ENCODE measurements at places on chromosomes 6 and 20.

- DNase-seq: no peak
Observed at GRCh38 chr20:58011106-58011946, 217.1 kb downstream of the ANKRD60 start.

- DNase-seq: no peak
Observed at GRCh38 chr6:166736634-166737033, 109.6 kb upstream of the RPS6KA2 start.

DNA sequence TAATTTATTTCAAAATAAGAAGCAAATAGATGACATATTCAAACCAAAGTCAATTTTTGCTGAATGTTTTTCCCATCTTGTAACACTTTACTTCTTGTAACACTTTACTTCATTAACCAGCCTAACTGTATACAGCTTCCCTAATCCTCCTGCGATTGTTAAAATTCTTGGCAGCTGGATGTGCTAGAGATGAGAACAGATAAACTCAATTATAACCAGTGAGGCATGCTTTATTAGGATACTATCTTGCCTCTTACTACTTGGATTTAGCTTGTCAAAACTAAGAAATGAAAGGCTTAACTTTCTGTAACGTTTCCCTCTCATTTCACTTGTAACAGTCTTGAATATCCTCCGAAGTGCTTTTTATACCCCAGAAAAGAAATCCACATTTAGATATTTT lies 94.1 kb upstream of the BMP5 start:
- DNase-seq: no peak

DNA sequence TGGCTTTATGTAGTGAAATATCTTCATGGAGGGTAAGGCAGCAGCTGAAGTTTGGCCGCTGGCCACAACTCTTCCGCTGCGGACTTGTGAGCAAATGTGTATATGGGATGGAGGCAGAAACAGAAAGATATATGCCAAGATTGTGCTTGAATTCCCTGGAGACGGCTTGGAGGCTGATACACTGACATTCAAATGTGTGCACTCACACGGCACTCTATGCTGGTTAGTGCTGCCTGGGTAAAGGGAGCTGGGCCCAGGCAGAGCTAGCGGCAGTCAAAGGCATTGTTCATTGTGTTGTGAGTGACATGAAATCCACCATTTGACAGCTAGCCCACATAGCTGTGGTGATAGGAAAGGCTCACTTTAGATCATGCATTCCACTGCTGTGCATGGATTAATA lies 202.7 kb downstream of the CLIC5 start:
- no peak for DNase-seq

GRCh38 chr20:60630609-60631008 lies 621.5 kb upstream of the CDH4 start:
- DNase-seq: no peak

DNA sequence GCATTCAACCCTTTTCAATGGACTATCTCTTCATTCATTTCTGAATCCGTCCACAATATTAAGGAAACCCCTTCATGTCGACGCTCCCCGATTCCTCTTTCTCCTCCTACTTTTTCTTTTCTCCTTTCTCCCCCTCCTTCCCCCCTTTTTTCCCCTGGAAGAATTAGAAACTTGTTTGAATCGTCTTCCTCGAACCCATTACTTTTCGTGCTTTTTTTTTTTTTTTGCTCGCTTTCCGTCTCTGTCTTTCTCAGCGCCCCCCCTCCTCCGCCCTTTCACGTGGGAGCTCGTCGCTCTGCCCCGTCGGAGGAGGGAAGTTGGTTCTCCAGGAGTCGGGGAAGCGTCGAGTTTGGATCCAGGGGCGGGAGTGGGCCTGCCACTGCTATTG lies 2.3 kb upstream of the NKX2-2 start:
- no peak for DNase-seq

- no peak for DNase-seq
Observed at GRCh38 chr20:10023911-10024310, 10.9 kb upstream of the ANKEF1 start.

DNA sequence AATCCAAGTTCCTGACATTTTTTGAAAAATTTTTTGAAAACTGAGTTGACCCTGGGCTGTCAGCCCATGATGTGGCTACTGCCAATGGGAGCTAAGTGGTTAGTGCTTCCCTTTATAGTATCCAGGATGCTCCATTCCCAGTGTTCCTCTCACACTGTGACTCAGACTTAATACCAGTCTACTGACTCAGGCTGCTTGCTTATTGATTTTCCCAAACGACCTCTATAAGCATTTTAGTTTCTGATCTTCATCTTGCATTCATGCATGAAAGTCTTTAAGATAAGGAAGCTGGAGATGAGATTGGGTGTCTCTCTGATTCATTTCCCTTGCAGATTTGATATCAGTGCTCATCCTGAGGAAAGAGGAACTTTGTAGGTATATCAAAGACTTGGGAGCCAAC lies 560.0 kb downstream of the TBC1D32 start:
- DNase-seq: no peak

DNA sequence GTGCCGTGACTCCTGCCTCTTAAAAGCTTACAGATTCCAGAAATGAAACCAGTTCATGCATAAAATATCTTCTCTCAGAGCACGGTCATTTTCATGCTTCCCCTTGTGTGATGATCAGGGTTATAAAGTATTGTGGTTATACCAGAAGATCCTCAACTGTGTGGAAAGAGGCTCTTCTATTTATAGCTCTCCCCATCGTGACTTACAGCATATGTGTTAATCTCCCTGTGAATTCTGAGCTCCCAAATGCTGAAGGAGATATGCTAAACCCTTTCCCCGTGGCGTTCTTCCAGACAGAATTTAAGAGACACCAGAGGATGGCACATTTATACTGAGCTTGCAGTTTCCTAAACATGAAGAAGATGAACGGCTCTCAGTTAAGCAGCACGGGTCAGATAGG lies 158.8 kb downstream of the CDH26 start:
- DNase-seq: no peak

DNA sequence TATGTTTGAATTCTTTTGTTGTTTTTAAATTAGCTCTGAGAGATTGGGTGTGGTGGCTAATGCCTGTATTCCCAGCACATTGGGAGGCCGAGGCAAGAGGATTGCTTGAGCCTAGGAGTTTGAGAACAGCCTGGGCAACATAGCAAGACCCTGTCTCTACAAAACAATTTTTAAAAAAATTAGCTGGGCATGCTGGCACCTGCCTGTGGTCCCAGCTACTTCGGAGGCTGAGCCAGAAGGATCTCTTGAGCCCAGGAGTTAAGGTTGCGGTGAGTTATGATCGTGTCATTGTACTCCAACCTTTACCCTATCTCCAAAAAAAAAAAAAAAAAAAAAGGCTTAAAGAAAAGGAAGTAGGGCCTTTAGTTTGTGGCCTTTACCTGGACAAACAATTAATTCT lies 22.9 kb downstream of the DHX35 start:
- DNase-seq: no peak

DNA sequence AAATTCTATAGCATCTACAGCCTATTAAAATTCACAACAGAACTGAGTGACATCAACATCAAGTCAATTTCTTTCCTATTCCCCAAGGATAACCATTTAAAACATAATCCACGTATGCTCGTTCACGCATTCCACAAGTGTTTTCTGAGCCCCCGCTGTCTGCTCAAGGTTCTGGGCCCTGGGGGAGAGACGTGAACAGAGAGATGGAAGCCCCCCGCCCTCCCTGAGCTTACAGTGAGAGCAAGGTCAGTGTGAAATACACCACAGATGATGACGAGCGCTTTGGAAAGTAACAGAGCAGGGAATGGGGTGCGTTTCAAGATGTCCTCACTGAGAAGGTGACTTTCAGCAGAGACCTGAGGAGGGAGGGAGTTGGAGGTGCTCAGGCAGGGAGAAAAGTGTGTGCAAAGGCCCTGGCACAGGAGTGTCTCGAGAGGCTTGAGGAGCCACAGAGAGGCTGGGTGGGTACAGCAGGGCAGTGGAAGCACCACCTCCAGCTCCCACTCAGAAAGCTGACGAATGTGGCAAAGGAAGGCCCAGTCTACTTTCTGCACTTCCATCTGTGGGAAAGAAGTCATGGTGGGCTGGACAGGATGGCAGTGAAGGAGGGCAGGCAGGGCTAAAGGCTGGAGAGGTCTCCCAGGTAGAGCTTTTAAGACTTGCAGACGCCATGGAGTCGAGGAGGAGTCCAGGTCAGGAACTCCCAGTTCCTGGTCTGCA lies 88.3 kb downstream of the DLL1 start:
- DNase-seq: no peak

DNA sequence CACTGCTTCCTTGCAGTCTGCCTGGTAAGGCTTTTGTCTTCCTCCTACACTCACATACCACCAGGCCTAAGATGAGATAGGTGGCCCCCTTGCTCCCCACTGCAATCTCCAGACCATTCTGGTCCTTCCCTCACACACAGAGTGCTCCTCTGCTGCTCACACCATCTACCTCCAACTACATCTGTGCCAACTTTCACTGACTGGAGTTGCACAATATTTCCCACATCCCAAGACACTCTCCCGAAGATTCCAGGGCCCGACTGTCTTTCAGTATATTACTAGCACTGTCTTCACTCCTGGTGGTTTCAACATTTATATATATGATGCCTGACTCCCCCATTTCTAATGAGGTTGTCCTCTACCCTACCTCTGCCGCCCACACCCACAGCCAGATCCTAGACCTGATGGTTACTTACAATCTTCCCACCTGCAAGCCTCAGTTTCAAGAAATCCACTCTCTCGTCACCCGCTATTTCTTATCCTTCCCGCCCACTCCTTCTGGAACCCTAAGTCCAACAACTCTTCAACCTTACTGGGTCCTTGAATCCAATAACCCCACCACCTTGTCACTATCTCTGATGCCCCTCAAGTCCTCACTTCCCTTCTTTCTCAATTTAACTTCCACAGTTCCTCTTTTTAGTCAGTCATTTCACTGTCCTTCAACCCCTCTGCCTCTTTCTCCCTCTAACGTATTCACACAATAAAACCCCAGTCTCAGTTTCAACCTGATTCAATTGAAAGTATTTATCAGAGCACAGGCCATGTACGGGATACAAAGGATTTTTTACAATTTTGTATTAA lies 21.6 kb downstream of the RALGAPA2 start:
- no peak for DNase-seq

DNA sequence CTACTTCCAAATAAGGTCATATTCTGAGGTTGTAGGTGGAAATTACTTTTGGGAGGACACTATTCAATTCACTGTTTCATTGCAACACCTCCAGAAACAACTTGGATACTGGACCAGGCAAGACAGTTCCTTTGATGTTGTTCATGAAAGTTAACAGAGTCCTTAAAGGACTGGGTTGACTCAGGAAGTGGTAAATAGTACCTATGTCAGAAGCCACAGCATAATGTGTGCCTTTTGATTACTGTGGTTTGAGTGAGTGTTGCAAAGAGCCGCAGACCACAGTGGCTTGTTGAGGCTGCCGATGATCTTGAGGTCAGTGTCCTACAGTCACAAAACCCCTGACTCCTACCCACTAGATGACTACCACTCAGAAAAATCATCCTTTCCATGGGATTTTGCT lies 10.9 kb downstream of the IL20RA start:
- DNase-seq: no peak

GRCh38 chr6:35046862-35047261 lies 94.3 kb downstream of the TCP11 start:
- DNase-seq: no peak

DNA sequence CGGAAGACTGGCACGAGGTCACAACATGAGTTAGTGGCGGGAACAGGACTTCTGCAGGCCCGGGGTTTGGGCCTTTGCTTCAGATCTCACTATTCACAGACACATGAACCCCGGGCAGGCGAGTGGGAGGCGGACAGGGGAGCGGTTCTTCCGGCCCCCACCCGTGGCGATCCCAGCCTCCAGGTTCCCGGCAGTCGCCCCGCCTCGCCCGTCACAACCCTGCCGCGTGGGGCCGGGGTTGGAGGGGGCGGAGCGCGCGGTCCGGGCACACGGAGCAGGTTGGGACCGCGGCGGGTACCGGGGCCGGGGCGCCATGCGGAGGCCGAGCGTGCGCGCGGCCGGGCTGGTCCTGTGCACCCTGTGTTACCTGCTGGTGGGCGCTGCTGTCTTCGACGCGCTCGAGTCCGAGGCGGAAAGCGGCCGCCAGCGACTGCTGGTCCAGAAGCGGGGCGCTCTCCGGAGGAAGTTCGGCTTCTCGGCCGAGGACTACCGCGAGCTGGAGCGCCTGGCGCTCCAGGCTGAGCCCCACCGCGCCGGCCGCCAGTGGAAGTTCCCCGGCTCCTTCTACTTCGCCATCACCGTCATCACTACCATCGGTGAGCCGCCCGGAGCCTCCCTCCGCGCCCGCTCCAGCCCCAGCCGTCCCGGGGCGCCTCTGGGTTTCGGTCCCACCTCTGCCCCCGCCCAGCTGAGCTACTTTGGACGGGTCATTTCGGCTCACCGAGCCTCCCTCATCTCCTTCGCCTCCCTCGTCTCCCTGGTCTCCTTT lies at the start of gene KCNK15:
Gene KCNK15, plus strand, starts transcription at position 268 of the 769 bp plus-strand sequence. Its CDS starts 46 bp downstream, at position 314.
- DNase-seq: no peak

DNA sequence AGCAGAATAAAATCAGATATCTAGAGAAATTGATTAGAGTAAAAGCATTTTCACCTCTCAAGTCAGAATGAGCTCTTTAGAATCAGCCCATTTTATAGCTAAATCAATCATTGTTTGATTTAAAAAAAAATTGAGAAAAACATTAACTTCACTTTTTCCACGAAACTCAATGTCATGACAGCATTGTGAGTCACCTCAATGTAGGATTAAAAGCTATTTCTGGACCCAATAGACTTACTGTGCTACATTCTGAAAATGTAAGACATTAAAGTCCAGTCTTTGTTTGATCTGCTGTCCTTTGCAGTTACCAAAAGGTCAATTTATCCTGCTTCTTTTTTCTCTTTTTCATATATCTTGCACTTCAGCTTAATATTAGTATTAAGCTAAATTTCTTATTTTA lies 519.4 kb upstream of the ZNF337 start:
- no peak for DNase-seq

GRCh38 chr6:130922922-130923321 lies 95.7 kb downstream of the SMLR1 start:
- DNase-seq: no peak

DNA sequence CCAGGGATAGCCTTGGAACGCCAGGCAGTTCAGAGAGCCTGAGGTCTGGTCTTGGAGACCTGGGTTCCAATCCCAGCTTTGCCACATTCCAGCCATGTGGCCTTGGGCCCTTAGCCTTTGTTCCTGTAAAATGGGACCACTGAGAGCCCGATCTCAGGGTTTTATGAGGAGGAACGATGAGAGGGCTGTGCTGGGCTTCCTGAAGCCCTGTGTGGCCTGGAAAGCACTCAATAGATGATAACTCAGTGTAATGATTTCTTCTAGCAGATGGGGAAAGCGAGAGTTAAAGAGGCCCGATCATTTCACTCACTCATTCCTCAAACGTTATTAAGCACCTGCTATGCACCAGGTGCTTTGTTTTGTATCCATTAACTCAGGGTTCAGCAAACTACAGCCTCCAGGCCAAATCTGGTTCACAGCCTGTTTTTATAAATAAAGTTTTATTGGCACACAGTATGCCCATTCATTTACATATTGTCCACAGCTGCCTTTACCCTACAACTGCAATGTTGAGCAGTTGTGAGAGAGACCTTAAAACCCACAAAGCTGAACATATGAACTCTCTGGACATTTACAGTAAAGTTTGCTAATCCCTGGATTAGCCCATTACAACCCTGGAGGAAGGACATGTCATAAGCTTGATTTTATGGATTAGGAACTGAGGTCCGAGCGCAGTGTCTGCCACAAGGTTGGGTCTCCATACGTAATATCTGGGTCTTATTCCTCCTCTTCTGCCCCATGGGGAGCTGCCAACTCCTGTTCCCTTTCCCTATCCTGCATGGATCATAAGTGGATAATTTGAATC lies 90.4 kb downstream of the CEBPB start:
- no peak for DNase-seq

- DNase-seq: peak; percentile 87
Observed at GRCh38 chr6:35920793-35921732, at the start of gene SRPK1. SRPK1 (minus strand) TSS chr6:35921098; CDS start chr6:35921056, 42 bp downstream.

GRCh38 chr20:9677100-9677623 lies 161.7 kb downstream of the PAK5 start:
- DNase-seq: no peak

Measured in stimulated activated CD4-positive, alpha-beta T cell treated with anti-CD3 and anti-CD28 coated beads, Interleukin-1b, Interleukin-23, amount 100 ng/mL, for 24 hours (primary cell).